Right renal cortex interstitium (tissue), 3 donors: ENCODE measurements at places on chromosomes 4 and X. TPM values are rescaled to one million over a fixed set of nuclear protein-coding genes. Genes with fewer than 3 reads are reported as not detected.

The EIF2S3 gene
- polyA plus RNA-seq = 177 TPM

The DCAF4L1 gene
- polyA plus RNA-seq = 0.12 TPM

- no peak for DNase-seq
Observed at GRCh38 chr4:139986106-139986505, 167.9 kb downstream of the MAML3 start.

DNA sequence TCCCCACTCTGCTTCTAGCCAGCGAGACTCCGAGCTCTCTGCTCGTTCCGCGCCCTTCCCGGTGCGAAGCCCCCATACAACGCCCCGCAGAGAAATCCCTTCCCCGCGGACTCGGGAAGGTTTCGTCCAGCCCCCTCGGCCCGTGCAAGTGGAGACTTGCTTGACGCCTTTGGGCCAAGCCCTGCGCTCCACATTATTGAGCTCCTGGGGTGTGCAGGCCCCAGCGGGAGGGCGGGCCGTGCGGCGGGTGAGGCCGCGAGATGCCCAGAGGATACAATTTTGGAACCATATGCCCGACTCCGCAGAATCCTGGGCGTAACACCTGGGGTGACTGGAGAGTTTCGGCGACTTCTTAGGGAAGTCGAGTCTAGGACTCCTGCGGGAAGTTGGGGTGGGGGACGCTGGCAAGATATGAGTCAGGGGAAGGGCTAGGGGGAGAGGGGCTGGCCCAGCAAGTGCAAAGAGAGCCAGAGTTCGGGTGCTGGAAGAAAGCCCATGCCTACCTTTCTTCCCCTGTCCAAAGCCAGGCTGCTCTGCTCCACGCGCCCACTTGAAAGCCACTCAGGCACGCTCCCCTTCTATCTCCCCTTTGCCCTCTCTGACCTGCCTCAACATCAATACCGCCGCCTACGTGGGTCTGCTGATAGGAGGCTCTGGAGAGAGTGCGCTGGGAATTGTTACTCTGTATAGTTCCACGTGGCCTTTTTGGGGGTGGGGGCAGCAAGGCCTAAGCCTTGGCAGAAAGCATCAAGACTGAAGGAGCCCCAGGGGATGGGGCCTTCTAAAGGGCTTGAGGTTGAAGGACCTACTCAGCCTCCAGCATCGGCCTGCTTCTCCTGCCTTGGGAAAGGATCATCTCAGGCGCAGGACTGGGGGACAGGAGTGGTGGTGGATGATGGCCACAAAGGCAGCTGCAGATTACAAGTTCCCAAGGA lies 1.2 kb upstream of the ELF4 start:
- no peak for DNase-seq

DNA sequence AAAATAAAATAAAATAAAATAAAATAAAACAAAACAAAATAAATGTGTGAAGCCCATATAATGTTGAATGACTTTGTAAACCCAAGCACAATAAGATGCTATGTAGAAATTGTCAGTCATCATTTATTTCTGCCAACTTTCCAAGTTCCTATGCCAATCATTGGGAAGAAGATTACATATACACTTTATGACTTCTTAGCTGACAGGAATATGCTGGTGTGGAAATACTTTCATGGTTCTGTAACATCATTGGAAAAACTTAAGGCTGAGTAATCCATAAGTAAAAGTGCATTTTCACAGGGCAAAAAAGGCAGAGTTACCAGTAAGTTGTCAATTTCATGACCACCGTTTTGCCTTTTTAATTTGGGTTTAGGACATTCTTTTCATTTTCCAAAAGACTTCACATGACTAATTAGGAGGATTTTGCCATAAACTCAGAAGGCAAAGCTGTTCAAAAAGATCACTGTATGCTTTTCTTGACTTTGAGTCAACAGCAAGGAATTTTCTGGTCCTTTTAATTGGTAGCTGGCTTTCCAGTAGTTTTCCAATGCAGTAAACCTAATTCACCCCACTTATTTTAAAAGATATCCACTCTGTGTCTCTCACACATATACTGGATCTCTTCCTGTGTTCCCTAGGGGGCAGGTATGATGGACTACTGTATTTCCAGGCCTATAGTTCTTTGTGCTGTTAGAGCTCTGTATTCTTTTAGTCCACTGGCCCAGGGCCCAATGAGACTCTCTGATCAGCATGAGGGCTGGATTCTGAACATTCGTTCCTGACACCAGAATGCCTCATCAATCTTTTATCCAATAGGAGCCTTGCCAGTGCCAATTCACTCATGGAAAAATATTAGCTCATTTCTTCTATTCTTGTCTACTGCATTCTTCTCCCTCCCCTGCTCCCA lies 26.2 kb upstream of the SCRG1 start:
- no peak for DNase-seq

DNA sequence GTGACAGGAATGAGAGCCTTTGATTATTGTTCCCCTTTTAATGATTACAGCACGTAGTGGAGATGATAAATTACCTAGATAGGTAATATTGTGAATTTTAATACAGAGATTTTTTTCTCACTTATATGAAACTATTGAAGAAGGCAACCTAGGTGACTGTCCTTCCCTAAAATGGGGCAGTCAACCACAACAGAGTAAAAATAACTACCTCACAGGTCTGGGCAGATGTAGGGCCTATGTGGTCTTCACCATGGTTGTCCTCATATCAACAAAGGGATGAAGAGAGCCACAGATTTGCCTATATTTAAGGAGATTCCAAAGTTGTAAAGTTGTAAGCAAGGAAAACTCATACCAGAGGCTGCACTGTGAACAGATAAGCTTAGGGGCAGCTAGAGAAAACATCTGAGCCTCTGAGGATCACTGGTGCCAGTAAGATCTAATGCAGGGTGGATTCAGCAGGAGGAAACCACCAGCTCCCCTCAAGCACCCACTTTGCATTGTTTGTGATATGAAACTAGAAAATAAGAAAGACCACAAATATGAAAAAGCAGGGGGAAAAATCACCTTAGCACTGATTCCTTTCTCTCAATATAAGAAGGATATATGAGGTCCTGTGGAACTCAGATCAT lies 547.9 kb upstream of the GALNTL6 start:
- no peak for DNase-seq

GRCh38 chr4:6264225-6264540 lies 5.5 kb upstream of the WFS1 start:
- DNase-seq = no peak

- DNase-seq = no peak
Observed at GRCh38 chr4:39514888-39515401, 12.3 kb downstream of the UGDH start.

- no peak for DNase-seq
Observed at GRCh38 chrX:36445566-36445965, 526.0 kb downstream of the CFAP47 start.

The LEF1 gene
- polyA plus RNA-seq = 74.0 TPM

- no peak for DNase-seq
Observed at GRCh38 chr4:112076919-112077608, 68.2 kb upstream of the FAM241A start.
